Brain (organoid and tissue), 16 donors: ENCODE measurements at places on chromosomes 5 and 9. TPM values are rescaled to one million over a fixed set of nuclear protein-coding genes. Genes with fewer than 3 reads are reported as not detected.

The PRLR gene
- polyA plus RNA-seq, result 0.07 TPM

The CD72 gene
- polyA plus RNA-seq, result 2.0 TPM

The IL13 gene
- polyA plus RNA-seq, result not detected

DNA sequence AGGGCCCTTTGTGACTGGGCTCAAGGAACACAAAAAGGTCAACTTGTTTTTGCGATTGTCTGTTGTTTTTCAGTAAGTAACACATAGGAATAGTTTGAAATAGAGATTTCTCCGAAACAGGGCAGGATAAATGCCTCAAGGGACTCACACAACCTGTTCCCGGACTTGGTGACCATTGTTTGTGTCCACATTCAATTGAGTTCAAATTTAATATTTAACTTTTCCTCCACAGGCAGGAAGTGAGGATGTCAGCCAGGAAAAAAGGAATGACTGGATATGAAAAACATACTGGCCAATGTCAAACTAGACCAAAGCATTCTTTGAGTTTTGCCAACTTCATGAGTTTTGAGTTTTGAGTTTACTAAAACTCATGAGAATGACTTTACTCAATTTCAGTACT is 72.7 kb downstream of the SPATA31C2 start:
- no peak for DNase-seq

- peak; percentile 62 for DNase-seq
These were observed 18.5 kb downstream of the MRPS27 start for GRCh38 chr5:72301557-72301956.
